A172 (cell line): ENCODE measurements at places on chromosomes 16 and 17.
A peak's percentile ranks its signal among the peaks of the same experiment; 100 is the strongest.

GRCh38 chr16:74035816-74036215, 260.8 kb upstream of the PSMD7 start:
- DNase-seq: peak; percentile 3

GRCh38 chr16:1335211-1335971, 1.9 kb downstream of the BAIAP3 start:
- DNase-seq: no peak

GRCh38 chr17:74201250-74201649, 2.2 kb upstream of the RPL38 start:
- DNase-seq: no peak

- DNase-seq: no peak
Observed at GRCh38 chr16:79211586-79211985, 389.0 kb downstream of the MAF start.

- DNase-seq: no peak
Observed at GRCh38 chr16:24980077-24980793, 34.9 kb downstream of the ARHGAP17 start.

GRCh38 chr17:1186214-1186820, 6.5 kb upstream of the ABR start:
- peak; percentile 74 for DNase-seq

GRCh38 chr16:1494129-1494640, 1.0 kb downstream of the TELO2 start:
- DNase-seq: peak; percentile 41

- DNase-seq: peak; percentile 45
Observed at GRCh38 chr16:82091241-82091640, 56.2 kb downstream of the HSD17B2 start.

DNA sequence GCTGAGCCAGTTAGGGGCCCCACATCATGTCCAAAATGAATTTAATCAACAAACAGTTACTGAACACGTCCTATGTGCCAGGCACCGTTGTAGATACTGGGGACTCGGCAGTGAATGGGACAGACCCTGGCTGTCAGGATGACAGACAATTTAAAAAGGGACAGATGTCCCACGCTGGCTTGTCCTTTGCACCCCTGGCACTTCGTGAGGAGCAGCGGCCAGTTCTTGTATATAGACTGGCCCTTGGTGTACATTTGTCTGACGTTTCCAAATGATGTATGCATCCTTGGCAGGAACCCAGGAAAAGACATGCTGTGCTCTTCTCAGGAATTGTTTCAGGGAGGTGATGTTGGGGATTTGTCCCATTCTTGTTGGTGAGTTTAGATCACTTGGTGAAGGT, 21.1 kb downstream of the IL4R start:
- no peak for DNase-seq
